ENCODE measurements at places on chromosomes 7 and 10. TPM values are rescaled to one million over a fixed set of nuclear protein-coding genes. Genes with fewer than 3 reads are reported as not detected.

Gene SMKR1
- total RNA-seq: 2.3 TPM

Gene LBX1
- not detected for total RNA-seq

Gene DPY19L1
- 21.1 TPM for total RNA-seq

DNA sequence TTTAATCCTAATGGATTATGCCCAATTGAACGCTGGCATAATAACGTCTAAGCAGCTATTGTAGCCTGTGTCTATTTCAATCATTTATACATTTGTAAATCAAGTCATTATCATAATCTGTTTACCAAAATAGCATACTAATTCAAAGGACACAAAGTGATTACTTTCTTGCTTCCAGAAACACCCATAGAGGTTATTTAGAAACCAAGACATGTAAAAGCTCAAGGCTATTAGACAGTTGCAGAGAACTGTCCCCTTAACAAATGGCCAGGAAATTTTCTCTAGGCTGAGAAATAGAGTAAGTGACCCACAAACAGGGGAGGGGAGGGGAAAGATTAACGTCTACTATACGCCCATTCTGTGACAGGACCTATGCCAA is 455.7 kb downstream of the PARD3 start:
- DNase-seq: no peak

DNA sequence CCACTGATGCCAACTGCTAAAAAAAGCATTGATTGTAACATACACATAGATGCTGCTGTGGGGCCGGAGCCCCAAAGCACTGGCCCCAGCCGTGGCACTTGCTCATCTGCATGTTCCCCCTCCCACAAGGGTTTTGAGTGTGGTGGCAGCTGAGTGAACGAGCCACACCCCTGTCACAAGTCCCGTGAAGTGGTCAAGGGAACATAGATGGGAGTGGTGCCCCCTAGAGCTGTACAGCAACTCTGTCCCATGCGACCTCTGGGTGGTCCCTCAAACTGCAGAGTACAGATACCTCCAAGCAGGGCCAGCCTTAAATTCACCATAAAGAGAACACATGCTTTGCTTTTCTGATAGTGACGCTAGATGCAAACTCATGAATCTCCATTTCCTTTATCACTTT is 503.3 kb upstream of the NRP1 start:
- no peak for DNase-seq

- no peak for DNase-seq
These were observed 56.8 kb upstream of the LANCL2 start for GRCh38 chr7:55308186-55308929.

GRCh38 chr10:85168243-85168642 is 839.9 kb downstream of the CCSER2 start:
- DNase-seq: no peak

Data from activated CD8-positive, alpha-beta memory T cell treated with anti-CD3 and anti-CD28 coated beads, Interleukin-2, amount 10 ng/mL, durations not matched to agents 7 days and 5 days (primary cell).